ENCODE measurements at places on chromosomes 5 and 9. TPM values are rescaled to one million over a fixed set of nuclear protein-coding genes. Genes with fewer than 3 reads are reported as not detected.

GRCh38 chr5:82798676-82799075 lies 278.5 kb downstream of the TMEM167A start:
- DNase-seq, result no peak

Gene GDA
- total RNA-seq, result not detected

DNA sequence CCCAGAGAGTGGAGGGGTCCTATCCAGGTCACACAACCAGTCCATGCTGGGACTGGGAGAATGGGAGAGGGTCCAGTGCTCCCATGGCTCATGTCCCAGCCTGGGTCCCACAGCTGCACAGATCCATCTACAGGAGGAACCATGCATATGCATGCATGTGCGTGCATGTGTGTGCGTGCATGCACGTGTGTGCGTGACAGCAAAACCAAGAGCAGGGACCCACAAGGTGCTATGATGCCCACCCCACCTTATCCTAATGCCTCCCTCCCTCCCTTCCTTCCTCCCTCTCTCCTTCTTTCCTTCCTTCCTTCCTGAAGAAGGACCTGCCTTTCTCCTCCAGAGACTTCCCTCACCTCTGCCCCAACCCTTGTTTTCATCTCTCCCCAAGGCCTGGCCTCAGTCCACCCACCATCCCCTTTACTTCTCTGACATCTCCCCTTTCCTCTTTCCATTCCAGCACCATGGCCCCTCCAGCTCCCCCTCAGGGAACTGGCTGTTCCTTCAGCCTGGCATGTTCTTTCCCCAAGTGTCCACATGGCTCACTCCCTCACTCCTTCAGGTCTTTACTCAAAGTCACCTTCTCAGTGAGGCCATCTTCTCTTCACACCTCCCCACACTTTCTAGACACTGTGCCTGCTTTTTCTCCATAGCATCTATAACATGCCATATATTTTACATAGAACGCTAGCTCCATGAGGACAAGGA lies 21.8 kb downstream of the AQP7 start:
- no peak for DNase-seq

DNA sequence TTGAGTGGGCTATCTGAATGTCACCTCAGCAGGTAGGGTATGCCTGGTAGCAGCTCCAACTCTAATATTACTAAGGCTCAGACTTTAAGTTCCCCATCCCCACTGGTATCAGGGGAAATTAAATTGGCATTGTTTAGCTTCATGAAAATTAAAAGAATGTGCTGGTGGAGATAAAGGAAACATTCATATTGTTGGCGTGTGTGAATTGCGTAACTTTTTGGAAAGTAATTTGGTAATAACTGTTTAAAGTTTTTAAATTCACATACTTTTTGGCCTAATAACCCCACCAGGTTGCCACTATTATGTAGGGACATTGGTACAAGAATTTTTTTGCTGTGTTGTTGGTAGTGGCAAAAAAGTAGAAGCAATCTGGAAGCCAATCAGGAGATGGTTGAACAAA lies 29.4 kb downstream of the TNPO1 start:
- no peak for DNase-seq

- DNase-seq, result no peak
These were observed 381.4 kb downstream of the GADD45G start for GRCh38 chr9:89986190-89986589.

Gene TNFSF15
- total RNA-seq, result not detected

GRCh38 chr9:110156416-110156815 lies 51.5 kb downstream of the C9orf152 start:
- DNase-seq, result no peak

DNA sequence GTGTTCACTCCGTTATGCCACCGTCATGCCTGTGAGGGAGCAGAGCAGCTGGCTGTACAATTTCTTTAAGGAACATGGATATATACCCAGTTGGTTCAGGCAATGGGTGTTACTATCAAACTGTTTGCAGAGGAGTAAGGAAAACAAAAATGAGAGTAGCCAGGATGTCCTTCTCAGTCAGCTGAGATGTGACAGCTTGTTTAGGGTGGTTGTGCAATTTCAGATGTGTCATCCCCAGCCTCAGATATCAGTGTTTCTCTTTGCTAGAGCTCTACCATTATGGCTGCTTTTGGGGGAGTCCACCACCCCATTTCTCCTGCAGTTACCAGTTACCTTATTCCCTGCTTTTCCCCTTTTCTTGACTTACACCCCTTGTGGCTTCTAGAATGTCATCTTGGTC lies 135.2 kb upstream of the SLC24A2 start:
- no peak for DNase-seq

DNA sequence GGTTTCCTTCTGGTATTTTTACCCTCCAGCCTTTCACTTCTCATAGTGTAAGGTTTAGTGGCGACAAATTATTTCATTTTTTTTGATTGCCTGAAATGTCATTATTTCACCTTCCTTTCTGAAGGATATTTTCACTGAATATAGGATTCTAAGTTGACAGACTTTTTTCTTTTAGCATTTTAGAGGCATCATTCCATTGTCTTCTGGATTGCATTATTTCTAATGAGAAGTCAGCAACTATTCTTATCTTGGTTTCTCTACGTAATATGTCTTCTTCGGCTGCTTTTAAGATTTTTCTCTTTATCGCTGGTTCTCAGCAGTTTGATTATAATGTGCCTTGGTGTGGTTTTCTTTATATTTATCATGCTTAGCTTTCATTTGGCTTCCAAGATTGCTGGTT lies 194.2 kb downstream of the GAPVD1 start:
- no peak for DNase-seq

DNA sequence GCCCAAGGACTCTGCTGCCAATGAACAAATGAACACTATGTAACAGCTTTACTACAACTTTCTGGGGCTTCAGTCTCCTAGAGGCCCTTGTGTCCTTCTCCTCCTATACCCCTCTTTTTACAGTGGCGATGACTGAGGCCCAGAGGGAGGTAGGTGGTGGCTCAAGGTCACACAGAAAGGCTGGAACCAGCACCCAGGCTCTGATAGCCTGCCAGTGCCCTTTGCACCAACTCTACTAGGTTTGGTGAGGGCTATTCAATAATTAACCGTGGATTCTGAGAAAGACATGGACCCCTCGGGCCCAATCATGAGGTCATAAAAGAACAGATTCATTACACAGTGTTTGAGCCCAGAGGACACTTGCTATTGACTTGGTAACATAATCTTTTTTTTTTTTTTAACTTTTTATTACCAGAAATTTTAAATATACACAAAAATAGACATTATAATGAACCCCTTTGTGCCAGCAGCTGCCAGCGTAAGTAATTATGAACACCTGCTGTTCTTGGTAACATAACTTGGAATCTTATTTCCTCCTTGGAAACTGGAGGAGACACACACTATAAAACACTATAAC lies 6.1 kb upstream of the ALDH1B1 start:
- no peak for DNase-seq

GRCh38 chr9:79395755-79396154 lies 176.0 kb upstream of the TLE4 start:
- DNase-seq, result no peak

- no peak for DNase-seq
These were observed 106.2 kb downstream of the ZNF354C start for GRCh38 chr5:179166171-179166885.

DNA sequence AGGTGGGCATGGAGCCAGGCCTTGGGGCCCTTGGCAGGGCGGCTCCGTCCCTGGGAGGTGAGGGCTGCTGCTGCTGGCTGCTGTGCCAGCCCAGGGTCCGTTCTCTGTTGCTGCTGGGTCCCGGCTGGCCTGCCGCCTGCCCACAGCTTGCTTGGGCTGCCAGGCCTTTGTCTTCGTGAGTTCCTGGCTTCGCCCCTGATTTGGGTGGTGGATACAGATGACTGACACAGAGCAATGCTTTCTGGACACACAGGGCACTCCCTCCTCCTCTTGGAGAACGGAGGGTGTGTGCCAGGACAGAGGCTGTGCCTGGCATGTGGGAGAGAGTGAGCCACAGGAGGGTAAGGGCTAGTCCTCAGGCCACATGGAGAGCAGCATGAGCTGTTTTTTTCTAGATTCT lies 166.1 kb downstream of the MACROH2A1 start:
- DNase-seq, result no peak

GRCh38 chr5:18098691-18099090 lies 464.4 kb downstream of the TAF11L14 start:
- no peak for DNase-seq

Gene BASP1
- 1.6 TPM for total RNA-seq

GRCh38 chr9:109986521-109986991 lies 206.6 kb downstream of the PALM2AKAP2 start:
- peak; percentile 28 for DNase-seq

GRCh38 chr9:93096131-93096802 lies at the start of gene CARD19:
TSS of gene CARD19 (plus strand) at chr9:93096217. CDS start at chr9:93096346, 129 bp downstream.
- no peak for DNase-seq

DNA sequence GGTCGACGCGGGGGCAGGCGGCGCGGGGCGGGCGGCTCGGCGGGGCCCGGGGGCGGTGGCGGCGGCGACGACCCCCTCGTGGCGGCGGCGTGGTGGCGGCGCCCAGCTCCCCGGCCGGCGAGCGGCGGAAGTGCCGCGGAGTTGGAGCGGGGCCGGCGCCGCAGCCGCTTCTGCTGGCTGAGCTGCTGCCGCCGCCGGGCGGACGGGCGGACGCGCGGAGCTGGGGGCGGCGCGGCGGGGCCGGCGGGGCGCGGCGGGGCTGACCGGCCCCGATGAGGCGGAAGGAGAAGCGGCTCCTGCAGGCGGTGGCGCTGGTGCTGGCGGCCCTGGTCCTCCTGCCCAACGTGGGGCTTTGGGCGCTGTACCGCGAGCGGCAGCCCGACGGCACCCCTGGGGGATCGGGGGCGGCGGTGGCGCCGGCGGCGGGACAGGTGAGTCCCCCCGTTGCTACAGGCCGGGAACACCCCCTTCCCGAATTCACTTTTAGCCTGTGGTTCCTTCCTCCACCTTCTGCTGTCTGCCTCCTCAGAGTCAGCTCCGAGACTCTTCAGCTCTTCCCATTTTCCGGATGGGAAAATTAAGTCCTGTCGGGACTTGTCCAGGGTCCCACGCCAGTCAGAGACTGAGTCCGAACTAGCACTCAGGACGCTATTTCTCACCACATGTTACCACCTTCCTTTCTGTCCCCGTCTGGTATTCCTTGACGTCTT lies at the start of gene GALNT10:
Gene GALNT10, plus strand, starts transcription at position 139 of the 710 bp plus-strand sequence. Its CDS starts 134 bp downstream, at position 273.
- DNase-seq, result no peak

DNA sequence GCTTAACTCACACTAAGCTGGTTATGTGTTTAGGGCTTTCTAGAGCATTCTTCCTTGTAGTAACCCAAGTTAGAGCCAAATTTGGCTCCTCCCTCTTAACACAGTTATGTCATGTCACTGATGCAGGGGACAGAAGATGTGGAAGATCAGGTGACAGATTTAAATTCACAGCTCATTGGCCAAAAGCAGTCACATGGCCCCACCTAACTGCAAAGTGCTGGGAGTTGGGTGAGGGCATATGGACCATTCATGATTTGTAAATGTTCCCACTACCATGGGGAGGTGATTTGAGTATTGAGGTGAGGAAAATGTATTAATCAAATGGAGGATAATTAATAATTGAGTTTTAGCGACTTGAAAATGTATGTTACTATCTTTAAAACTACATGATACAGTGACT lies 829.4 kb downstream of the CDH12 start:
- DNase-seq, result no peak

Gene ORM2
- not detected for total RNA-seq

- no peak for DNase-seq
These were observed 52.8 kb downstream of the ROR2 start for GRCh38 chr9:91897201-91897600.

Gene SLC35D2
- 36.0 TPM for total RNA-seq

DNA sequence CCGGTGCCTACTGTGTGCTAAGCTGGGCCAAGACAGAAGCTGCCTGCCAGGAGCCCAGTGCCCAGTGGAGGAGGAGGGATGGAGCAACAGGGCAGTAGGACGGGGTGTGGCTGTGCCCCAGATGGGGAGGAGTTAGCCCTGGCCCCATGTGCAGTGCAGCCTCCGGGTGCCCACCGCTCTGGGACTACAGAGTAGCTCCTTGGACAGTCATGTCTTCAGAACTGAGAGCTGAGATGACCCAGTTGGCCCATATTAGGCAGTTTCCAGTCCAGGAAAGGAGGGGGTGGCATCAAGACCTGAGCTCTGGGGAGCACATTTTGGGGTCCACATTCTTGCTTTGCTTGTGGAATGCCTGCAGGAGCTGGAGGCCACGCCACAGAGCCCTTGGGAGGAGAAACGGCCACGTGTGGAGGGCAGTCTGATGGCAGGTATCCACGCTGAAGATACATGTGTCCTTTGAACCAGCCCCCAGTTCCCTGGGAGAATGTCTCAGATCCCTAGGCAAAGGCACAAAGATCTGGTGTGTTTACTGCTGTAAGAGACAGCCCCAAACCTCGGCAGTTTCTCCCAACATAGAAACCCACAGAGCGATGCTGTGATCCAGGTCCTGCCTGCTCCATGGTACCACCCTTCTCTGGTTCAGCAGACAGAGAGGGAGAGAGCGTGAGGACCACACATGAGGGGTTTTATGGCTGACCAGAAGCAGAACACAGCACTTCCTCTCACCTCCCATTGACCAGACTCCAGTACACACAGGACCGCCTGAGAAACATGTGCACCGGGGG lies 46.8 kb upstream of the FCN1 start:
- no peak for DNase-seq

Gene INSL6
- total RNA-seq, result not detected

- DNase-seq, result no peak
These were observed 266.7 kb downstream of the CSNK1G3 start for GRCh38 chr5:123778641-123779040.

- DNase-seq, result no peak
These were observed 603.5 kb downstream of the KCTD16 start for GRCh38 chr5:144774197-144774596.

- no peak for DNase-seq
These were observed 187.1 kb upstream of the GRIN3A start for GRCh38 chr9:101925498-101925897.

DNA sequence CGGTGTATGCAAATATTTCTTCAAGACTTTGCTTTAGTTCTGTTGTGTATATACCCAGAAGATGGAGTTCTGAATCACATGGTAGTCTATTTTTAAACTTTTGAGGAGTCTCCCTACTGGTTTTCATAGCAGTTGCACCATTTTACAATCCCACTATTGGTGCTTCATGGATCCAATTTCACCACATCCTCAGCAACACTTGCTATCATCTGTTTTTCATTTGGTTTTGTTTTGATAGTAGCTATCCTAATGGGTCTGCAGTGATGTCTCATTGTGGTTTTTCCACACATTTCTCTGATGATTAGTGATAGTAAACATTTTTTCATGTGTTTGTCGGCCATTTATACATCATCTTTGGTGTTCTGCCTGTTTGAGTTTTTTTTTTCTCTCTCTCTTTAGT lies 1339.3 kb downstream of the EFNA5 start:
- DNase-seq, result no peak

GRCh38 chr9:32251539-32251938 lies 132.9 kb upstream of the ACO1 start:
- peak; percentile 30 for DNase-seq

GRCh38 chr9:72315510-72316311 lies 49.3 kb downstream of the ZFAND5 start:
- no peak for DNase-seq

Gene FCN2
- not detected for total RNA-seq

- no peak for DNase-seq
These were observed 54.9 kb downstream of the DUSP1 start for GRCh38 chr5:172715931-172716682.

DNA sequence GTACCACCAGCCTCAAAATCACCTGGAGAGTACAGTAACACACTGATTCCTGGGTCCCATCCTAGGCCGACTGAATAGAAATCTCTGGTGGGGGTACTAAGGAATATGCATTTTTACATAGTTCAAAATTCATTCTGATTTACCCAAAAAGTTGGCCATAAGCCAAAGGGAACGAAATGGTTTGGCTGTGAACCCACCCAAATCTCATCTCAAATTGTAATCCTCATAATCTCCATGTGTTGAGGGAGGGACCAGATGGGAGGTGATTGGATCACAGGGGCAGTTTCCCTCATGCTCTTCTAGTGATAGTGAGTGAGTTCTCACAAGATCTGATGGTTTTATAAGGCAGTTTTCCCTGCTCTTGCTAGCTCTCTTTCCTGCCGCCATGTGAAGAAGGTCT lies 31.1 kb downstream of the MEGF9 start:
- no peak for DNase-seq
